ENCODE measurements at places on chromosomes 13 and 19.

- no peak for DNase-seq
- no peaks in the 10 kb centered on the region for H3K27me3 ChIP-seq
- no peaks in the 10 kb centered on the region for H3K36me3 ChIP-seq
- no peak overlapping the region for H3K27ac ChIP-seq
- H3K4me1 ChIP-seq, result no peaks in the 10 kb centered on the region
Observed at GRCh38 chr19:29404951-29405727, 120.7 kb upstream of the VSTM2B start.

- peaks cover 65% of the 10 kb centered on the region for H3K4me1 ChIP-seq
- H3K4me3 ChIP-seq, result no peak overlapping the region
- no peaks in the 10 kb centered on the region for H3K36me3 ChIP-seq
- DNase-seq, result no peak
- H3K27ac ChIP-seq, result no peak overlapping the region
- no peaks in the 10 kb centered on the region for H3K27me3 ChIP-seq
Observed at GRCh38 chr13:106522112-106522705, 13.3 kb downstream of the EFNB2 start.

DNA sequence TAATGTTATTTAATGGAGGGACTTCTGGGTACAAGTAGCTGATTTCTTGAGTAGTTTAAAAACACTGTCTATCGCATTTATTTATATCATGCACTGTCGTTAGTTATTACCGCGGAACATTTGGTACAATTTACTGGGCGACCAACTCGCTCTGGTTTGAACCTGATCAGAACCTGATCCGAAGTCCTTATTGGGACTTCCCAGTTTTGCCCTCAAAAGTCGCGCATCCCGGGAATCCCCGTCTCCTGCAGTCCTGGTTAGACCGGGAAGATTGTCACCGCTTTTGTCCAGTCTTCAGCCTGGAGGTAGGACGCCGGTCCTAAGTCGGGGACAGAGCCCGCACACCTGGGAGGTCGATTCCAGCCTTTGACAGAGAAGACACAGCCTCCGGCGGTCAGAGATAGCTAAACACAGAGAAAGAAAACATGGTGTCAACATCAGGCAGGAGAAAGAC is 694 bp downstream of the CLN5 start:
- DNase-seq, result no peak
- H3K36me3 ChIP-seq, result peaks cover 3% of the 10 kb centered on the region
- peak overlapping the region; percentile 87 for H3K4me3 ChIP-seq
- peak overlapping the region; percentile 94 for H3K27ac ChIP-seq
- no peaks in the 10 kb centered on the region for H3K27me3 ChIP-seq
- H3K4me1 ChIP-seq, result no peaks in the 10 kb centered on the region

- H3K4me1 ChIP-seq, result peaks cover 5% of the 10 kb centered on the region
- H3K27ac ChIP-seq, result no peak overlapping the region
- no peaks in the 10 kb centered on the region for H3K27me3 ChIP-seq
- H3K4me3 ChIP-seq, result no peak overlapping the region
- DNase-seq, result no peak
Observed at GRCh38 chr13:44078806-44079376, 199.2 kb downstream of the LACC1 start.

- no peaks in the 10 kb centered on the region for H3K27me3 ChIP-seq
- H3K4me1 ChIP-seq, result peaks cover 9% of the 10 kb centered on the region
- no peak overlapping the region for H3K4me3 ChIP-seq
- H3K27ac ChIP-seq, result no peak overlapping the region
Observed at GRCh38 chr19:9431475-9431874, 3.9 kb downstream of the ZNF266 start.

- H3K4me3 ChIP-seq, result no peak overlapping the region
- H3K4me1 ChIP-seq, result no peaks in the 10 kb centered on the region
- no peaks in the 10 kb centered on the region for H3K27me3 ChIP-seq
- H3K36me3 ChIP-seq, result no peaks in the 10 kb centered on the region
Observed at GRCh38 chr13:30766231-30766630, 30.9 kb downstream of the ALOX5AP start.

DNA sequence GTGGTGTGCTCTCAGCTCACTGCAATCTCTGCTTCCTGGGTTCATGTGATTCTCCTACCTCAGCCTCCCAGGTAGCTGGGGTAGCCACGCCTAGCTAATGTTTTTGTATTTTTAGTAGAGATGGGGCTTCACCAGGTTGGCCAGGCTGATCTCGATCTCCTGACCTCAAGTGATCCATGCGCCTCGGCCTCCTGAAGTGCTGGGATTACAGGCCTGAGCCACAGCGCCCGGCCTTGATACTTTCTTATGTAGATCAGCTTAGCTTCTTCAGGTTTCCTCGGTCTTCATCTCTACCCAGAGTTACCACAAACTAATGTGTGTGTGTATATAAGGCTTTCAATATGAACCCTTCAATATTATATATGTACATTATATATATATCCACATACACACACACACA is 9.9 kb upstream of the CCDC61 start:
- no peak for DNase-seq
- no peak overlapping the region for H3K4me3 ChIP-seq
- no peaks in the 10 kb centered on the region for H3K27me3 ChIP-seq
- no peaks in the 10 kb centered on the region for H3K36me3 ChIP-seq
- H3K4me1 ChIP-seq, result no peaks in the 10 kb centered on the region
- no peak overlapping the region for H3K27ac ChIP-seq

DNA sequence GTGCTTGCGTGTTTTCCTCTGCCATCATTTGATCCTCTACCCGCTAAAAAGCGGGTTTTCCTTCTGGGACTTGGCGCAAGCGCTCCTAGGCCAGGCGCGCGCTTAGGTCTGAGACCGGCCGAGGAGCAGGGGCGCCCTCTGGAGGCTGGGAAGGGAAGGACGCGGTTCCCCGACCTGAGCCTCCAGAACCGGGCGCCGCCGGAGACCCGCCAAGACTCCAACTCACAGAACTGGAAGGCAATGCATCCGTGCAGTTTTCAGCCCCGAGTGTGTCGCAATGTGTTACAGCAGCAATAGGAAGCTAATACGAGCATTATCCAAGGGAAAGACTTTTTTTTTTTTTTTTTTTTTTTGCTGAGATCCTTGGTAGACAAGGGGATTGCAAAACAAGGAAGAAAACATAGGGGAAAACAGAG is 190.9 kb downstream of the COL4A1 start:
- no peak for DNase-seq
- no peaks in the 10 kb centered on the region for H3K36me3 ChIP-seq
- no peaks in the 10 kb centered on the region for H3K4me1 ChIP-seq
- H3K4me3 ChIP-seq, result no peak overlapping the region
- no peak overlapping the region for H3K27ac ChIP-seq

DNA sequence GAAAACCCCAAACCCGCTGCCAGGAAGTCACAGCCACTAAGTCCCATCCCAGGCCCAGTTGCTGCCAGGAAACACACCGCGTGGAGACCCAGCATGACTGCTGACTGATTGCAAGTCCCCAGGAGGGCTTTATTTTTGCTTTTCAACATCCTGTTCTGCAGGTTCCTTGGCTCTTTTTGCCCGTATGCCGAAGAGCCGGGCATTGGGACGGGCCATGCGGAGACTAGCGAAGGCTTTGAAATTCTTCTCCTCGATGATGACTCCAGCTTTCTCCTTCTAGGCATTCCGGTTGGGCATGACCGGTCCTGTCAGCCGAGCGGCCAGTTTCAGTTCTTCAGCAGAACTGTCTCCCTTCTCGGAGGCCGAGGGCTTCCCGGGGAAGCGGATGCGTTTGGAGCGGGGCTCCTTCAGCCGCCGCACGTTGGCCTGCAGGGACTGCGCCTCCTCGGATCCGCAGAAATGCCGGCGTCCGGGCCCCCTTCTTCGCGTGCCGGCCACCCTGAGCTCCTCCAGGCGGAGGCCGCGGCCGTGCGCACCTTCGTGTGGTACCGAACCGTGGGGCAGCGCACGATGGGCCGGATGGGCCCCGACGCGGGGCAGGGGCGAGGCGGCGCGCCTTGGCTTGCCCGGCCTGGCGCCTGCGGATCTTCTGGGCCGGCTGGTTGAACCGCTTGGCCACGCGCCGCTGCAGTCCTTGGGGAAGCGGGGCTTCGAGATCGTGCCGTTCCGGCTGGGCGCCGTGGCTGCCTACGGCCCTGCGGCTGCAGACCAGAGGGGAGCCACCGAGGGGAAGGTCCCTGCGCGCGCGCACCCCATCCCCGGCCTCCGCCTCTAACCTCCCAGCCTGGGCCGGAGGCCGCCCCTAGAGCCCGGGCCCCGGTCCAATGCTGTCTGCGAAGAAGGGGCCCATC is 15.2 kb downstream of the ZSCAN5C start:
- no peaks in the 10 kb centered on the region for H3K27me3 ChIP-seq
- H3K36me3 ChIP-seq, result no peaks in the 10 kb centered on the region
- no peak for DNase-seq
- peak overlapping the region; percentile 67 for H3K4me3 ChIP-seq
- no peaks in the 10 kb centered on the region for H3K4me1 ChIP-seq

- H3K36me3 ChIP-seq, result no peaks in the 10 kb centered on the region
- no peaks in the 10 kb centered on the region for H3K4me1 ChIP-seq
- DNase-seq, result no peak
- H3K4me3 ChIP-seq, result no peak overlapping the region
- H3K27me3 ChIP-seq, result peaks cover 3% of the 10 kb centered on the region
- H3K27ac ChIP-seq, result no peak overlapping the region
Observed at GRCh38 chr13:35478271-35479037, 2.0 kb upstream of the MAB21L1 start.

DNA sequence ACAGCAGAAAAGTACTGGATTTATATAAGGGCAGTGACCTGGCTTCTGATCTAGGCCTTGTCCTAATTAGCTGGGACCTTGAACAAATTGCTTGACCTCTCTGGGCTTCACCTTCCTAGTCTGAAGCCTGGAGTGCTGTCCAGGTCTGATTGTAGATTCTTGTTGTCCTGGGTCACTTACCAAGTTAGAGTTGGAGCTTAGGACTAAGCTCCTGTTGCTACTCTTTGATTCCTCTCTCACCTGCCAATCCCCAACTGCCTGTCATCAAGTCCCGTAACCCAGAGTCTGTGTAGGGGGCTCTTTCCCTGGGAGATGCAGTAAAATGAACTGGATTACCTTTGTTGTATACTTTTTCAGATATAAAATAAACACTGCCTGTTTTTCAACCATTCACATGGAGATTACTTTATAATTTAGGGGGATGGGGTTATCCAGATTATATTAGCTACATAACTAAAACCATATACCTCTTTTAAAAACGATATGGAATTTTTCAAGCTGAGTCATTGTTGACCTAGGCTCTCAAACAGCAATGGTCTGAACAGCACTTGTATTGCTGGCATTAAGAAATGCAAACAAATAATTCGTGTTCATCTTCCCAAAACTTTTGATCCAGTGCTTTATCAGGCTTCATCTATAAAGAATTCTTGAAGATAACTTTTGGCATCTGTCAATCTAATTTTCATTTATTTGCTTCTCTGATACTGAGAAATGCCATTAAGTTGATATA is 5.8 kb downstream of the ARHGAP35 start:
- no peaks in the 10 kb centered on the region for H3K36me3 ChIP-seq
- H3K27me3 ChIP-seq, result no peaks in the 10 kb centered on the region
- peaks cover 57% of the 10 kb centered on the region for H3K4me1 ChIP-seq
- H3K4me3 ChIP-seq, result no peak overlapping the region
- no peak for DNase-seq

DNA sequence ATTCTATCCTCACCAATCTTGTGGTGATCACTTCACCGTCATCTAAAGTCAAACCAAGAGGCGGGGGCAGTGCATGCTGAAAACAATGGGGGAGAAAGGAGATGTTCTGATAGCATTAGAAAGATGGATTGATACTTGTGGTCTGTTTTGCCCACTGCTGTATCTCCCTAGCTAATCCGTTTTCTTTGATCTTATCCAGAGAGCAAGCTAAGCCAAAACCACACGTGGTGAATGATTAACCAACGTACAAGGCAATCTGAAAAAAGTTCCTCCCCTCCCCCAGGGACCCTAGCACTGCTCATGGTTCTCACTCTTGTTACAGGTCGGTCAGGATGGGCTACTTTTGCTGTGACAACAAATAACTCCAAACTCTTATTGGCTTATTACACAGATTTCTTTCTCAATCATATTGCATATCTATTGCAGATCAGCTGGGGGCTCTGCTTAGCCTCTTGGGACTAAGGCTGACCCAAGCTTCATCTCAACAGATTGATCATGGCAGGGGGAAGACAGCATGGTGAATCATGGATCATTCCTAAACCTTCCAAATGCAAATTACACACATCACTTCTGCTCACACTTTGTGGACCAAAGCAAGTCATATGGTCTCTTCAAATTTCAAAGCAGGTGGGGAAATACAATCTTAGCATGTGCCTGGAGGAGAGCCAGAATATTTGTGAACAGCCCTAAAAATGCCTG is 11.9 kb upstream of the C13orf42 start:
- no peak overlapping the region for H3K27ac ChIP-seq
- no peak overlapping the region for H3K4me3 ChIP-seq
- no peaks in the 10 kb centered on the region for H3K36me3 ChIP-seq
- no peaks in the 10 kb centered on the region for H3K27me3 ChIP-seq
- no peak for DNase-seq

GRCh38 chr19:16197188-16197621 is 506 bp upstream of the AP1M1 start:
- H3K4me1 ChIP-seq, result peaks cover 18% of the 10 kb centered on the region
- H3K27me3 ChIP-seq, result no peaks in the 10 kb centered on the region
- no peak for DNase-seq
- peaks cover 3% of the 10 kb centered on the region for H3K36me3 ChIP-seq
- peak overlapping the region; percentile 85 for H3K27ac ChIP-seq
- H3K4me3 ChIP-seq, result peak overlapping the region; percentile 98

DNA sequence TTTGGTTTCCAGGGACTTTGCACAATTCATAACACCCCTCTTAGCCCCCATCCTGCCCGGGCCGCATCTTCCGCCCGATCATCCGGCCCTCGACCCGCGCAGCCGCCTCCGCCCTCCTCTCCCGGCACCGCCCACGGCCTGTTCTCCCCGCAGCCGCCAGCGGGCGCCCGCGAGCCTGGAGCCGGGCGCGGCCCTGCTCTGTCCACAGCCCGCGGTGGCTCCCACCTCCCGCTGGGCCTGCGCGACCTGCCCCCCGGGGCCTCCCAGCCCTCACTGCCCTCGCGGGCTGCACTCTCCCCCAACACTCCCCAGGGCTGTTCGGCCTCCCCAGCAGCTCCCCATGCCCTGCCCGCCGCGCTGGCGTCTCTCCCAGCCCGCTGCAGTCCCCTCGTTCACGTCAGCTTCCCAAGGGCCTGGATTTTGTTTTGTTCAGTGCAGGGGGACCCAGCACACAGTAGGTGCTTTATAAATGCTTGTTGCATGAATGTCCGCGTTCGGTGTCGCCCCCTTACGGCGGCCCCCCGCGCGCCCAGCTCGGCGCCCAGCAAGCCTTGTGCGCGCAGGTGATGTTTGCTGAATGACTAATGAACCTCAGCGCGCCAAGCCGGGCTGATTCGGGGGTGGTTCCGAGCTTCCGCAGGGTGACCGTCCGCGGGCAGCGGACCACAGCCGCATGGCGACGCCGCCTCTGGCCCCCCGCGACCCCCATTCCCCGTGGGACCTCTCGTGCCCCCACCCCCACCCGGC is 4.6 kb upstream of the APC2 start:
- H3K36me3 ChIP-seq, result peaks cover 23% of the 10 kb centered on the region
- H3K4me1 ChIP-seq, result peaks cover 25% of the 10 kb centered on the region
- peaks cover 9% of the 10 kb centered on the region for H3K27me3 ChIP-seq
- H3K27ac ChIP-seq, result no peak overlapping the region
- H3K4me3 ChIP-seq, result peak overlapping the region; percentile 68

Measured in thoracic aorta (tissue), 2 donors.